Activated T-cell treated with anti-CD3 and anti-CD28 coated beads for 1 hour (primary cell): ENCODE measurements at places on chromosomes 7 and 10.

DNA sequence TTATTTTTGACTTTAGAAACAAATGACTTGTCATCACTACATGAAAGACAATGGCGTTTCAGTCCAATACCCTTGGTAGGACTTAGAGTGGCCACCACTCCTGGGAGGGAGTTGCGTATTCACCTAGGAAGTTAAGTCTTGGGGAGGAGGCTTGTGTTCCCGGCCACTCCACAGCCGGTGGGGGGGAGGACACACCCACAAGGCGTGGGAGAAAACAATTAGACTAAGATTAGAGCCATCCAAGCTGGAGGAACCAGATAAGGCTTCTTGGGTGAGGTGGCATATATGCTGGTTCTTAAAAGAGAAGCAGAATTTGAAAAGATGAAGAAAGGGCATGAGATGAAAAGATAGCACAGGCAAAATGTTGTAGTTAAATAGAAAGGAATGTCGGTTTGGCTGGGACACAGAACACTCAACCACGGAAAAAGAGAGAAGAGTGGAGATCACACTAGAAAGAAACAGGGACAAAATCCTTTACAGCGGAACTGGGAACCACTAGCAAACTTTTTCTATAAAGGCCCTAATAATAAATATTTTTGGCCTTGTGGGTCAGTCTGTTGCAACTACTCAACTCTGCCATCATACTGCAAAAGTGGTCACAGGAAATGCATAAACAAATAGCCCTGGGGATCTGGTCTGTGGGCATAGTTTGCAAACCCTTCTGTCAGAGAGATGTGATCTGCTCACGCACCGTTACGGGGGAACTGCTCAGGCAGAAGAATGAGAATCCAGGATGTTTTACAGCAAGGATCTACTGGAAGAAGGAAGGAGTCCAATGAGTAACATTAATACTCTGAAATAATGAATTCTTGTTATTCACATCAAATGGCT lies 651.8 kb downstream of the PARD3 start:
- DNase-seq, result no peak

DNA sequence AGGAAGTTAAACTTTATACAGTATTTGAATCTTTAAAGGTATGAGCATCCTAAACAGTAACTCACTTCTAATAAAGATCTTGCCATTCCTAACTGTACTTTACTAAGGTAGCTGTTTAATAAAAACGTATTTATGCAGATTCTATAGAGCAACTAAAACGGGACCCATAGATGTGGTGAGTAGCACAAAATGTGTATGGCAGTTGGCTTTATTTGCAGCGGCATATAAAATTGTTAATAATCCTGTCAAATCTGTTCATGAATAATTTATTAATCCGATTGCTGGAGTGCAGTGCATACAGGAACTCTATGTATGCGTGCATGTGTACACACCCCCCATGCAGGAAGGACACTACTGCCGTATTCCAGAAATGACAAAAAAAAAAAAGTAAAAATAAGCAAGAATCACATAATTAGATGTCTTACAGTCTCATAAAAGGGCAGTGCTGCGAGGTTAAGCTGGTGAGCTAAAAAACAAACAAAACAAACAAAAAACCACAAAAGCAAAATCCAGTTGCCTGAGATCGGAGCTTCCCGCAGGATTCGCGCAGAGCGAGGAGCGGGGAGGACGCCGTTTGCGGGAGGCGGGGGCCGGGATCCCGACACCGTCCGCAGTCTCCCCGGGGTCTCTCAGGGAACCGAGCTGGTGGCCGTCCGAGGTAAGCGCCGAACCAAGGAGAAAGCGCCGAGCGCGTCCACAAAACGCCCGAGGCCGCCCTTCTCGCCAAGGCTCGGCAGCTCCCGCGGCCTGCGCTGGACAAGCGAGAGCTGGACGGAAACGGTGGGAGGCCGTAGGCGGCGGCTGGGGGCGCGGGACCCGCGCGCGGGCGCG lies 518 bp upstream of the COMMD3 start:
- DNase-seq, result no peak

DNA sequence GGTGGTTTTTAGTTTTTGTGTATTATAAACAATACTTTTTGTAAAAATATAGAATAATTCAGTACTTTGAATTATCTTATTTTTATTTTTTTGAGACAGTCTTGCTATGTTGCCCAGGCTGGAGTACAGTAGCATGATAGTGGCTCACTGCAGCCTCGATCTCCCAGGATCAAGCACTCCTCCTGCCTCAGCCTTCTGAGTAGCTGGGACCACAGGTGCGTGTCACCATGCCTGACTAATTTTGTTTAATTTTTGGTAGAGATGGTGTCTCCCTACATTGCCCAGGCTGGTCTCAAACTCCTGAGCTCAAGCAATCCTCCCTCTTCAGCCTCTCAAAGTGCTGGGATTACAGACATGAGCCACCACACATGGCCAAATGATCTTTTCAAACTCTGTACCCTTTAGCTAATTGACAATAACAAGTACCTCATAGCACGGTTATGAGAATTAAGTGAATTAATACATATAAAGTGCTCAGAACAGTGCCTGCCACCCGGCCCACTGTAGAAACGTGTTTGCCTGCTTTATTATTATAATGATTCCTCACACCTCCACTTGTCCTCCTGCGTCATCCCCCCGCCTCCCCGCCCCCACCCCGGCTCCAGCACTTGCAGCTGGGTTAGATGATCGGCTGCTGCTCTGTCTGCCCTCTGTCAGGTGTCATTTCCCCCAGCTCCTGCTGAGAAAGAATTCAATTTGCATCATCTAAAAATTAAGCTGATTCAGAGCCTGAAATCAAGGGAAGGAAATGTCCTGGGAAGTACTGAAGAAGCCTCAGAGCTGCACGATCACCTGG lies 53.6 kb upstream of the NRF1 start:
- no peak for DNase-seq

DNA sequence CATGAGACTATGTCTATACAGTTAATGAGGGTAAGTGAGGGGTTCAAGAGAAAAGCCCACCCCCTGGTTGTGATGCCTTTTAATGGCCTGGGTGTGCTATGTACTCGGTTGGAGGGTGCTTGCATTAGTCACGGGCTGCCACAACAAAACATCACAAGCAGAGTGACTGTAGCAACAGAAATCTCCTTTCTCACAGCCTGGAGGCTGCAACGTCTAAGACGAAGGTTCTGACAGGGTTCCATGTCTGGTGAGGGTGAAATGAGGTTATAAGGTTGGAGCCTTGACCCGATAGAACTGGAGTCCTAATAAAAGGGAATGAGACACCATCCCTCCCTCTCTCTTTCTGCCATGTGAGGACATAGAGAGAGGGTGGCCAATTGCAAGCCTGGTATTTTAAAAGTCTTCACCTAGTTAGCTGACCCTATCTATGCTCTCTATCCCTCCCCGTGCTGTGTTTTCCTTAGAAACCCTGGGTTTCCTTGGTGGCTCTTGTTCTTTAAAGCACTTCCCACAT lies 126.0 kb upstream of the GDF10 start:
- no peak for DNase-seq

- no peak for DNase-seq
Observed at GRCh38 chr7:101511965-101512364, 117.1 kb downstream of the MYL10 start.

- DNase-seq, result peak; percentile 44
Observed at GRCh38 chr10:119541459-119542356, 811 bp downstream of the RGS10 start.

DNA sequence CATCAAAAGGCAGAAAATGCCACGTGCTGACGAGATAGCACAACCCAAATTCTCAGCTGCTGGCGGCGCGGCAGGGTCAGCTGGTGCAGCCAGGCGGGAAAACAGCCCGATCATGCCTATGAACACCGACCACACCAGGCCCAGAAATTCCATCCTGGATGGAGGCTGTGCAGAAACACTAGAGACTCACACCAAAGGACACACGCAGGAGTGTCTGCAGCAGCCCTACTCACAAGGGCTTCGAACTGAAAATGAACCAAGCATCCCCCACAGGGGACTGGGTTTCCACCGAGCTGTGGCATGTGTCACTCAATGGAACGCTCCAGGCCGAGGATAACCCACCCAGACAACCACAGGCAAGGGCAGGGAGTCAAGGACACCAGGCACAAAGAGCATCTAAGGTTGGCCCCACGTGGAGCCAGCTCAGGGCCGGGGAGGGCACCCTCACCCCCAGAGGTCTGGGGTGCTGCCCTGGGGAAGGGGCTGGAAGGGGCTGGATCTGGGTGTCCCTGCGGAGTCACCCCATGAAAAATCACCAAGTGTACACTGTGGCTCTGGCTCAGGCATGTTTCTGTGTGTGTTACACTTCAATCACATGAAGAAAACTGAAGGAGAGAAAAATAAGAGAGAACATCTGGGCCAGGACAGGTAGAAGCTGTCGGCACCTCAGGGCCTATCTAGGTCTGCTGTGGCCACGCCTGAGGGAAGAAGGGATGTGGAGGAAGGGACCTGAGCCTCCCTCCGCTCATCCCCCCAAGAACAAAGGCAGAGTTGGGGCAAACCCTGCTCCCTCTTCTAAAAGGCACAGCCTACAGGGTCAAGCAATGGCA lies 33.0 kb downstream of the RASGEF1A start:
- no peak for DNase-seq

DNA sequence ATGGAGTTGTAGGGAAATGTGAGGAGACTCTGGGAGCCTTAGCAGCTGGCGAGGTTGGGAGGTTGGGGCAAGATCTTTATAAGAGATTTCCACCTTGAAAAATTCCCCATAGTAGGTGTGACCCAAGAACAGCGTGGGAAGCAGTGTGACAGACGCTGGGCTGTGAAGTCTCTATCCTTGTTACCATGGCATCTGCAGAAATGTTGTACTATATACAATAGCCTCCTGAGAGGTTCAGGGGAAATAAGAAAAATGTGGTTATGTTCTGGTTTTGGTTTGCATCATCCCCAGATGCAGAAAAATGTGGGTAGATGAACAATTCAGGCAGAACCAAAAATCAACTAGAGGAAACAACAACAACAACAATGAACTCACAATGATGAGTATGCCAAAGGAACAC lies 498.6 kb downstream of the SH2D4B start:
- DNase-seq, result no peak

DNA sequence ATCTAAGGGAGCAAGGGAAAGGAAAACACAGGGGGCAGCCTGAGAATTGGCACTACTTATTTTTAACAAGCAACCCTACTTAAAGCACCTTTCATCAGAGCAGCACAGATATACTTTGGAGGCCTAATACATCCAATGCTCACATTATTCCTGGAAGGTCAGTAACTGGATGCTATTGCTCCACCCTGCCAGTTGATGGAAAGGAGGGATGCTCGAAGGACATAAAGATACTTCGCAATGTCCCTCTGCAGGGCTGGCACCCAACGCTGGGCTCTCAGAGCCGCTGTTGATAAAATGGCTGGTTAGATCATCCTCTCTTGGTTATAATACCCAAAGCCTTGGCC lies 307.9 kb upstream of the AOAH start:
- no peak for DNase-seq

GRCh38 chr10:60818134-60818770 lies 40.0 kb downstream of the CDK1 start:
- no peak for DNase-seq

DNA sequence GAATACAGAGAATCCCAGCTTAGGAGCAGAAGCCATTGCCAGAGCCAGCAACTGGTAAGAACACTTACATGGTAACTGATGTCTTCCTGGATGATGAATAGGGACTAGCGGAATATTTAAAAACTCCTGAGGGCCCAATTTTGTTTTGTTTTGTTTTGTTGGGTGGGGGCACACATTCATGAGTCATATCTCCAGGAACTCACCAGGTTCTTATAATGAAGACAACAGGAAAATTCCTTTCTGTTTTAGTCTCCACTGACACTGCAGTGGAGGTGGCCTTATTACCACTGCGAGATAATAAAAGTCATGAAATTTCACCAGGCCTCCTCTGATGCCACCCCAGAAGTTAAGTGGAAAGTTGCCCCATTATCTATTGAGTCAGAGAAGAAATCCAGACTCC lies 6.6 kb upstream of the CUZD1 start:
- no peak for DNase-seq

- DNase-seq, result no peak
Observed at GRCh38 chr10:580778-581177, 108.7 kb downstream of the DIP2C start.

- no peak for DNase-seq
Observed at GRCh38 chr7:20779041-20779440, 7.6 kb downstream of the SP8 start.

DNA sequence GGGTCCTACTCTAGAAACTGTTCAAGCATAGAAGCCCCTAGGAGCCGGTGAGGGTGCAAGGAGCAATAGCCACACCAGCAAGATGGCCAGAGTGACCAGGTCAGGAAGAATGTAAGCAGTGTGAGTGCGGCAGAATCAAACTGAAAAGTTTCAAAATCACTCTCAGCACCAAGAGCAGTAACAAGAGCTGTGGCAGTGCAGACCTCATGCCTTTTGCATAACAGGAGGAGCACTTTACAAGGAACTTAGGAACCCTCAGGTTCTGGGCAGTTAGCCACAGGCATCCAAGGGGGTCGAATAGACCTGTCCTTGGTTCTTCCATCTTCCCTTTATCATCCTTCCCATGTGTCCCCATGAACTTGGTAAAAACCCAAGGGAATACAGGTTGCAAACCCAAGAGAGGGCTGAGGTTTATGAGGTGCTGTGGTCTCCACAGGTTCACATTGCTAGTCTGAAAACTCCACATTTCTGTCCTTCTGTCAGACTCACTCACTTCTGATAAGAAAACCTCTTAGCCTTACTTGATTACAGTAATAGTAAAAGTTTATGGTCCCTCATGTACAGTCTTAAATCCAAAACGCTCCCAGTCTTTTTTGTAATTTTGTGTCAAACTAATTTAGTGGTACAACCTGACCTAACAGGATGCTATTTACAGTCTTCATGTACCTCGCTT lies 78.4 kb downstream of the PON1 start:
- DNase-seq, result no peak

DNA sequence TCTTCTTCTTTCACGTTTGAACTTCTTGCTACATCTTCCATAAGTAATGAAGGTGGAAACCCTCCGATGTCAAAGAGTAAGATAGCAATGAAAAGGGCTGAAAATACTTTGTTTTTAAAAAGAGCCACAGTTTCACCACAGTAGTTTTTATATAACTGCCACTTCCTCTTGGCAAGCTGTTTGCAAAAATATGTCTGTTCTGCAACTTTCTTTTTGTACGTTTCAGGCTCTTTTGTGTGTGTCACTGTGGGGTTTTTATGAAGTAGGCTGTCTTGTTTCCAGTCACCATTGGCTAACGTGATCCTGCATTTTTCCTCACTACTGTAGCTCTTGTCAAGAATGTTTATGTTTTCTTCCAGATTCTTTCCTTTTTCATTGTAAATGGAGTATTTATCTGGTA lies 55.6 kb downstream of the SLC16A9 start:
- no peak for DNase-seq
